DMS 273 treated with DMSO at 0.1 percent for 48 hours (cell line): ENCODE measurements at places on chromosomes 7 and 10.

DNA sequence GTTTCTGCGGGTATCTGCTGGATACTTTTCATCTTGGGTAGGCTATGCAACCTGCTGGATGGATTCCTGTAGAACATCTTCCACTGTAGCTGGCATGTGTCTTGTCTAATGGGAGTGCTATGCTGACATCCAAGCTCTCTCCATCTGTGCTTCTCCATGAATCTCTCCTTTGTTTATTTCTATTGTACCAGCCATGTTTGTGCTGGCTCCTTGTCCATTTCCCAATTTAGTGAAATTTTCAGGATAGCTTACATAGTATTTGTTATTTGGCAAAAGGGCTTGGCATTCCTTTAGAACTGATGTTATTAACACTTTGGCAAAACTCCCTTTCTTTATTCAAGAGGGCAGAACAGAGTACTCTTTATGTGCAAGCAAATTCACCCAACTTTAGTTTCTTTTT lies 198.0 kb downstream of the CSTF2T start:
- DNase-seq = no peak

DNA sequence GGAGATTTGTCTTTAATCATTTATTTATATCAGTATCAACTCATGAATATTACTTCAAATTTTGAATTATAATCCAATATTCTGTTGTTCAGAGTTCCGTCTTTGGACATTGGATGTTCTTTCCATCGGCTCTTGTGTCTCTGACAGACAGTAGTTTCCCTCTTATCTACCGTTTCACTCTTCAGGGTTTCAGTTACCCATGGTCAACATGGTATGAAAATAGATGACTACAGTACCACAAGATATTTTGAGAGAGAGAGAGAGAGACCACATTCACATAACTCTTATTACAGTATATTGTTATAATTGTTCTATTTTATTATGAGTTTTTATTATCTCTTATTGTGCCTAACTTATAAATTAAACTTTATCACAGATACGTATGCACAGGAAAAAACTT lies 6.8 kb downstream of the SHTN1 start:
- DNase-seq = no peak

- DNase-seq = no peak
These were observed 108.8 kb upstream of the GSDME start for GRCh38 chr7:24866004-24866615.

- DNase-seq = no peak
These were observed 220.2 kb downstream of the ARHGAP12 start for GRCh38 chr10:31708474-31708873.

GRCh38 chr7:156764016-156764669 lies 123.6 kb downstream of the RNF32 start:
- DNase-seq = peak; percentile 35

DNA sequence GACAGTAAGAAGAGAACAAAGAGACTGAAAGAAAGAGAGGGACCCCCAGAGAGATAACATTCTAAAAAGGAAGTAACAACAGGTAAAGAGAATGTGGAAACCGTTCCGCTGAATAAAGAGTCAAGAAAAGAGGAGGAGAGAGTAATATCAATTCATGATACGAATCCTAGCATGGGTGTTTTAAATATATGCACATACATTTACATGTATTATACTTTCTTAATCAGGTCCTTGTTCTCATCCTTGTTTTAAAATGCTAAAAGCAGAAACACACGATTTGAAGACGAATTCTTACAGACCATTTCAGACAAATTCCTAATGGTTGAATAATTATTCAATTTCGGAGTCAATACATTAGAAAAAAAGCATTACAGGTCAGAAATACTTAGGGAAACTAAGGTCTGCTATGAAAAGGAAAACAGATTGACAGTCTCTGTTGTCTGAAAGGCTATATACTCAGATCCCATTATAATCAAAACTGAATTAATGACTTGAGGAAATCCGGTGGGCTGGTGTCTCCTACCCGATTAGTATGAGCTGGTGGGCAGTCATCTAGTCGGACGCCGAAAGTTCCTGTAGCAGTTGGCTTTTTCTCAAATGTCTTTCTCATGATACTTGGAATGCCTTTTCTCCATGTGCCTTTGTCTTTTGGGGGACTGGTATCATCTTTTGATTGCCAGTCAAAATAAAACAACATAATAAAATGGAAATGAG lies 127.3 kb downstream of the ARHGAP21 start:
- DNase-seq = no peak

- no peak for DNase-seq
These were observed 110.0 kb downstream of the PDGFA start for GRCh38 chr7:409339-410281.

DNA sequence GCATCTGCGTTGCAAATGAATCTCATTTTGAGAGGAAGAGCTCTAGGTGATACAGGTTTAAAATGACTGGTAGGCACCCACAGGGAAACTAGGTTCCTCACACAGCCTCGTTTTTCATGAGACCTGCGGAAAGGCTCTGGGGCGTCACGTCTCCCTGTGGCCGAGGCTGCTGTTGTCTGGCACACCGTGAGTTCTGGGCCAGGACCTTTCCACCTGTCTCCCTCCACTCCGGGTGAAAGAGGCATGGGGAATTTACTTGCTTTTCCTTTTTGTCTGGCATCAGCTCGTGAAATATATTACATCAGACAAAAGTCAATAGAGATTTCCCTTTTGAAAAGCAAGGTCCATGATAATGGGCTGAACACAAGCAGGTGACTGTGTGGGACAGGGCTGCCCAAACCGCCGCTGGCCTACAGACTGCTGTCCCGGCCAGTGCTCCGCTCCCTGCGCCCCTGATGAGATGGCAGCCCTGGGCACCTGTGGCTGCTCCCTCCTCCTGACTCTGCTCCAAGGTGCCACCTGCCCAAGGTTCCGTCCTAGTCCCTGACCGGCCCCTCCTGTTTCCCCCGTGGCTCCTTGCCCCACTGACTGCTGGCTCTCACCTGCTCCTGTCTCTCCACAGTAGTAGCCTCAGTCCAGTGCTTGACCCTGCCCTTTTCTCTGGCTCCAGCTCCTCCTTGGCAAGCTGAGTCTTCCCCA lies 109.6 kb downstream of the NKX6-2 start:
- DNase-seq = no peak

GRCh38 chr10:88975377-88975720 lies 15.2 kb upstream of the FAS start:
- DNase-seq = no peak

DNA sequence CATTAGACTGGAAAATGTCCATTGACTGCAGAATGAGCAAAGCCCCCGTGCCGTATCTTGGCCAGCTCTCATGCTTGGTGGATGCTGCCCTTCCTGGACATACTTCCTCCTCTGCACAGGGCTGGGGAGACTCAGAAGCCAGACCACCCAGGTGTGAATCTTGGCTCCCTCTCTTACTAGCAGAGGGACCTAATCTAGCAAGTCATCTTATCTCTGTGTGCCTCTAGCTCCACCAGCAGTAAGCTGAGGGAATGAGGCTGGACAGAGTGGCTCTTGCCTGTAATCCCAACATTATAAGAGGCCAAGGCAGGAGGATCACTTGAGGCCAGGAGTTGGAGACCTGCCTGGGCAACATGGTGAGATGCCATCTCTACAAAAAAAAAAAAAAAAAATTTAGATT lies 173.8 kb upstream of the GHITM start:
- DNase-seq = no peak

DNA sequence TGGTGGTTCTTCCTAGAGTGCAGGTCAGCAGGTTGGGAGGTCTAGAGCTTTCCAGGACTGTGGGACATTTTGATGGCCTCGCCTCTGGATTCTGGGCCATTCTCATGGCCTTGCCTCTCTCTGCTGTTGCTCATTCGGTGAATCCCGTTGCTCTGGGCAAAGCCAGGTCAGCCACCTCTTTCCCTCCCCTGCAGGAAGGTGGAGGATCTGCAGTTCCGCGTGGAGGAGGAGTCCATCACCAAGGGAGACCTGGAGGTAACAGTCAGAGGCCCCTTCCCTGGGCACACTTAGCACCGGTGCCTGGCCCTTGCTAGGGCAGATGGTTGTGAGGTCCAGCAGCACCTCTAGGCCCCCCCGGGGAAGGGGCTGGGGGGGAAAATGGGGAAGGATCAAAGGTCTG lies 74.9 kb downstream of the CLIP2 start:
- DNase-seq = no peak

DNA sequence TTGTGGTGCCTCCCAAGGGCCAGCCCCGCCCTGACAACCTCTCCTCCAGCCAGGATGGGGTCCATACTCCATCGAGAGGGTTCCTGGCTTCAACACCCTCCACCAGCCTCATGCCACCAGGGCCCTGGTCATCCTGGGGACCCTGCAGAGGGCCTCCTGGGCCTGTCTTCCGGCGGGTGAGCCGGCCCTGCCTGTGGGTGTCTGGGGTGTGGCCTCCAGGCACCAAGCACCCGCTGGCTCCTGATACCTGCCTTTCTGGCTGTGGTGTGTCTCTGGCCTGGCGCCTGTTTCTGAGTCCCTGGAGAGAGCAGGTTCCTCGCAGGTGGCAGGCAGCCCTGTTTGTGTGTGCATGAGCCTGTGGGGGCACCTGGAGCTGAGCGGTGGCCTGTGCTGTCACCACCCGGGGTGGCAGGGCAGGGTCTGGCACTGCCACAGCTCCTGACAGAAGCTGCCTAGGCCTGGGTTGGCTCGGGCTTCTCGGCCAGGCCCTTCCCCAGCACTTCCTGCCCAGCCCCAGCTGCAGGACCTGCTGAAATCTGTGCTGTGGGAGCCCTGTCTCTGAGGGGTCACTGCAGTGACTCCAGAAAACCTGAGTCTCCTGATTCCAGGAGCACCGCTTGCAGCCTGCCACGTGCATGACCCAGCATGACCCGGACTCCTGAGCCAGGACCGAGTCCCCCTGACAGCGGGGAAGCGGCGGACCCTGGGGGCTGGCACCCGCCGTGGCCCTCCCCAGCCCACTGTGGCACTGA lies 18.4 kb downstream of the ADAM8 start:
- DNase-seq = no peak

GRCh38 chr10:3605882-3606281 lies 179.1 kb downstream of the KLF6 start:
- no peak for DNase-seq

DNA sequence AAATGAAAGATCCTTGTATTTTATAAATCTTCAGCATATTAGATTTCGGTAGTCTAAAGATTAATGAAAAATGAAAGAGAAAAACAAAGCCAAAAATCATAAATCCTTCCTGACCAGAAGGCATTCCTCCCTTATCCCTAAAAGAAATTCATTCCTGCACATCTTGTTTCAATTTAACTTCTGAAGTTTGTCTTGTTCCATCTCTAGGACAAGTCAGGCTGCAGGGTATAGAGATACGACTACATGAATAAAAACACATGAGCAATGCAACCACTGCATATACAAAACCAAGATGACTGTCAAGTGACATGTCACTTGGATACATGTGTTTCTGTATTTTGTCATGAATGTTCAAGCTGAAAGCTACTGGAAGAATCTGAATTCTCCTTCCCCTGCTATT lies 214.9 kb downstream of the JAZF1 start:
- DNase-seq = no peak

GRCh38 chr10:80356563-80356988 lies at the start of the genes DYDC1 and DYDC2:
Gene DYDC1 (minus strand): TSS chr10:80356755. CDS start chr10:80352601, 4,154 bp downstream.
Gene DYDC2 (plus strand): TSS chr10:80356781. CDS start chr10:80362444, 5,663 bp downstream.
- DNase-seq = peak; percentile 48

DNA sequence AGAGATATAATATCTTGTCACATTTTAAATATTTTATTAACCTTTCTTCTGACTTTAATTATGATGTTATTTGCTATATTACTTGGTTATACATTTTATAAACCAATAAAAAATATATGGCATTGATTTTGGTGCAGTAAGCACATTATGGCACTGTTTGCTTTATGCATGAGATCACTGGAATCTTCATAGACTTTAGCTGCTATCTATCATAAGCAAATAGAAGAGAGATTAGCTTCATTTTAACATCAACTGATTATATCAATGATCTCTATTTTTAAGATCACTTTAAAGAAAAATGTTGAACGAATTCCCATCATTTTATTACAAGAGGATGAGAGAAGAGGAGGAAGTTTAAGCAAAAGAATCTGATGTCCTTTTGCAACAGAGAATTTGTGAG lies 58.6 kb upstream of the CDK1 start:
- DNase-seq = no peak

GRCh38 chr10:65843203-65843602 lies 1082.6 kb upstream of the LRRTM3 start:
- no peak for DNase-seq

- peak; percentile 35 for DNase-seq
These were observed 38.6 kb upstream of the RSBN1L start for GRCh38 chr7:77657427-77658224.

- DNase-seq = no peak
These were observed 8.9 kb upstream of the SLC26A3 start for GRCh38 chr7:107811934-107812333.

DNA sequence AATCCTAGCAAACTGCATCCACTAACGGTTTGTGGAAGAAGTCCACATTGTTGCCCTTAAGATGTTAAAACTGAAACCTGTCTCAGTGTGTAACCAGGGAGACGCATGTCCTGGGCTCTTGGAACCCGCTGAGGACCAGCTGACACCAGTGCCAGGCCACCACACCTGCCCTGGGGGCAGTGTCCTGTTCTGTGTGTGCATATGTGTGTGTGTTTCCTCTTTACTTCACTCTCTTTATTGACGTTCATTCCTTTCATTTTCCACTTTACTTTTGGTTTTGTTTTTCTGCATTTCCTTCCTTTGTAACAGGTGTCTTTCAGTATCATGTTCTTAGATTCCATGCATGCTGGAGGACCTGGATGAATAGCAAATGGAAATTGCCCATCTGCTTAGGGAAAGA lies 83.8 kb downstream of the TEX36 start:
- no peak for DNase-seq

DNA sequence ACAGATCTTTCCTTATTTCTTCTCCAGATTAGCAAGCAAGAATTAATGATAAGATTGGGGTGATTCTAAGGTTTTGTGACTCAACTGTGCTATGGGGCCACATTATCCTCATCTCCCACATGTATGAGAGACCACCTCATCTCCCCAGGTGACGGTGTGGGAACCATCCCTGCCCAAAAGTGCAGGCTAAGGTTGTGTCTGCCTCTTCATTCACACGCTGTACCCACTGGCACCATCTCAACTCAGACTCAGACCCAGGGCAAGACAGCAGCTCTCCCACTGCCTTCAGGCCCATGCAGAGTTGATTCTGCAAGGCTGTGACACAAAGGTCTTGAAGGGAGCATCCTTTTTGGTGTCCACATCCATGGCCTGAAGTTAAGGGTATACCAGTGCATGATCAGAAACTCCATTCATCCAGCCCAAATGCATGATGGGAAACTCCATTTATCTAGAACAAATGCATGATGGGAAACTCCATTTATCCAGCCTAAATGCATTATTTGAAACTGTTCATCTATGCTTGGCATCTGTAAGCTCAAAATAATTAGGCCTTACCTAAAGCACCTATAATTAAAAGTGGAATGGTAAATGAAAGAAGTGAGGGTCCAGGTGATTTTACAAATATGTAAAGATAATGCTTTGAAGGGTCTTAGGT lies 99.4 kb downstream of the TCERG1L start:
- DNase-seq = no peak

DNA sequence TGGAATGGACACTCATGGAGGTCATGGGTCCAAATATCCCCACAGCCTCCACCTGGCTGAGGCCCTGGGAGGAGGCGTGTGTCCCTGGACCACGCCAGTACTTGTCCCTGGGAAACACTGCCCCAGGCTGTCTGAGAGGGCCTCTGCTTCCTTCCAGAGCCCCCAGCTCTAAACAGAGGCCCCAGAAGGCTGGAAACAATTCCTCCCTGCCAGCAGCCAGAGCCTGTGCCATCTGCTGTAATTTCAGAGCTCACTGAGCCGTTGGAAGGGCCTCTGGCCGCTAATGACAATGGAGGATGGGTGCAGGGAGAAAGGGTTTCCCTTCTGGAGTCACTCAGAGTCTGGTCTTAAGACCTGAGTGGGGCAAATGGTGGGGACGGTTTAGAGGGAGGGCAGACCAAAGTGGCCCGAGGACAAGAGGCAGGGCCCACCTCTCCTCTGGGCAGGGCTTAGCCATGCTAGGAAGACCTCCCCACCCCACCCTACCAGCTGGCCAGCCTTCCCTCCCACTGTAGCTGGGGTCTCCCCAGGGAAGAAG lies 7.1 kb downstream of the CHAT start:
- DNase-seq = peak; percentile 86
